Ammon's horn (tissue), 1 donor: ENCODE measurements at places on chromosomes 4 and X.

DNA sequence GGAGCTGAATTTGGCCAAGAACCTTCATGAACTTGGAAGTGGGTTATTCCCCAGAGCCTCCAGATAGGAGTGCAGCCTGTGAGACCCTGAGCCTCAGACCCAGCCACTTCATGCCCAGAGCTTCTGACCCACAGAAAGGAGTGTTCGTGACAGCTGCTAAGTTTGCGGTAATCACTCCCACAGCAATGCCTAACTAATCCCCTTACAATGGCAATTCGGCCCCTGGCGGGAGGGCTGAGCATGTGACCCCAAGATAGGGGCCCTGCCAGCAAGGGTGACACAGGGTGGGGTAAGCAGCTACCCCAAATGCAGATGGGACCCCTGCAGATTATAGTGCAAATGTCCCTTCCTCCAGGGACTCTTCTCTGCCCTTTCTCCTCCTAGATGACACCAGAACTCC is 22.5 kb downstream of the PNMA6E start:
- DNase-seq: no peak

- DNase-seq: no peak
These were observed 74.3 kb upstream of the TNIP3 start for GRCh38 chr4:121238461-121238860.

DNA sequence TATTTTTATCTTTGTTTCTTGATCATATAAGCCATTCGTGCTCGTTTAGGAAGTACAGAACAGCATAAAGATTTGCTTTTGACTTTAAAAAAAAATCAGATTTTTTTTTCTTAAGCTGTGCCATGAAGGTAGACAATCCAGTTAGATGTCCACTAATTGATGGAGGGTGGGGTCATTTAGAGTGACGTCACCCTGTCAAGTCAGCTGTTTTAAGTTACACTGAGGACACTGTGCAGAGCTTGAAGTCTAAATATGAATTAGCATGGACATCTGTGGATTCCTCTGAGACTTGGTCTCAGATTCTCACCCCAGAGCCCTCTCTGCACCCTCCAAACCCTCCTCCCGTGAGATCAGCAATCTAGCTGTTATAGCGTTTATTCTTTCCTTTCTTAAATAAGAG is 63.9 kb downstream of the ENPP6 start:
- DNase-seq: no peak

DNA sequence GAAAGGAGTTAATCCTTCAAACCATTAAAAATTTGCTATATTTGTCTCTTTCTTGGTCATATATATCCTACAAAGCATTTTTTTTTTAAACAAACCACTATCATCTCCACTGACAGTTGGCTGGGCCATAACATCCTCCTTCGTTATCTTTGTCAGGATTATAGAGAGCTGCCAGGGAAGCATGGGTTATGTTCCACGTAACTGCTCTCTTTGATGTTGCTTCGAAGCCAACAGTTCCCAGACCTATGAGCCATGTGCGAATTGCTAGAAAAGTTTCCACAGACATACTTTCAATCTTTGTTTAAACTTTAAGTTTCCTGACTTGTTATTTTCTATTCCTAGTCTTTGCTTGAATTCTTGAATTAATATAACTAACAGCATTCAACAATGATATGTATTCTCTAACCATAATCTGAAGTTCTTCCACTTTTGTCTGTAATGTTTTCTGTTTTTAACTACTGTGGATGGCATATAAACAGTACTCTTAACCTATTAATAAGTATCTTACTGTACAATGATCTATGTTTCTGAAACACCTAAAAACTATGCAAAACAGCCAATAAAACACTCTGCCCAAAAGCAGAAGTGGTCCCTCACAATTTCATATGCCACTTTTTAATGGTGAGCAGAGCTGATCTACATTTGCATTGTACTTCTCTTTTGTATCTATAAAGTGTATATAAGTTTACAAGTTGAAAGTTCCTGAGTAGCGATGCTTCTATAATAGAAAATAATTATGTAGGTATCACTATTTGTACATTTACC is 37.9 kb downstream of the EREG start:
- DNase-seq: no peak

DNA sequence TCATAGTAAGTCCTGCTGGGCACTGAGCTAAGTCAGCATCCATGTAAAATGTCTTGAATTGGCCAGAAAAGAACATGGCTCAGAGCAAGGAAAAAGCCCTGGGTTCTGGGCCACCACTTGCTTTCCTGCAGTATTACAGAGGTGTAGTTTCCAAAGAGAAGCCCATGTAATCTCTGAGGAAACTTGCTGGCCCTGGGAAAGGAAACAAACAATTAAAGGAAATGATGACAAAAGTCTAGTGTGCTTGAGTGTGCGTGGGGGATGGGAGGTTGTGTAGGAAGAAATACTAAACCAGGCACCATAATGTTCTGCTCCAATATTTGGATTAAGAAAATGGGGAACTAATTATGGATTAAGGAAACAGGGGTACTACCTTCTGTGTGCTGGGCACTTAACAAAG is 39.5 kb upstream of the SMIM10L2A start:
- DNase-seq: no peak

DNA sequence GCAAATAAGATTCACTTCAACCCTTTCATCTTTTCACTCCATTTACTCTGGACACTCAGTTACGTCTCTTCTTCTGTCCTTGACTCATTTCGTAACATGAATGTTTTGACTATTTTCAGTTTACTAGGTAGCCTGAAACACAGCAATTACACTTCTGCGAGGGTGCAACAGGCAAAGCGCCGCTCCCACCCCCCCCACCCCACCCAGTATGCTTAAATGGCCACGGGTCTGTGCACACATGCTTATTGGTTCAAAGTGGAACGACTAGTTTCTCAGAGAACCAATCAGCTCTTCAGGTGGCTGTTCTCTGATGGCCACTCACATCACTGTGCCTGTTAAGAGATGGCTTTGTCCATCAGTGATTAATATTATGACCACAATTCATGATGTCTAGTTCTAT is 3.5 kb downstream of the BEND4 start:
- no peak for DNase-seq

DNA sequence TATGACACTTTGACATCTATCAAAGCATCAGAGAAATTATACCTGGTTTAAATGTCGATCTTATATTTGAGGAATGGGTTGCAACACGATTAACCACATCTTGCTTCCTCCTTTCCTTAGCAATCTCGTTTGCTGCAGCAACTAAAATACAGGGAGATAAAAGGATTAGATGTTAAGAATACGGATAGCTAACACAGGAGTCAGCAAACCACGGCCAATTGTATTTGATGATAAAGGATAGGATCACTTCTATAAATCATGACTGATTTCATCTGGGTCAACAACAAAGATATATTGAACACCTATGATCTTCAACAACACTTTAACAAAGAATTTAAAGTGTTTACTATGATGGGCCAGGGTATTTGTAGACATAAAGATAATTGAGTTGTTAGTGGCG is 5.0 kb downstream of the MAP7D3 start:
- no peak for DNase-seq

GRCh38 chr4:91838181-91838861 is 465.4 kb upstream of the GRID2 start:
- DNase-seq: no peak

DNA sequence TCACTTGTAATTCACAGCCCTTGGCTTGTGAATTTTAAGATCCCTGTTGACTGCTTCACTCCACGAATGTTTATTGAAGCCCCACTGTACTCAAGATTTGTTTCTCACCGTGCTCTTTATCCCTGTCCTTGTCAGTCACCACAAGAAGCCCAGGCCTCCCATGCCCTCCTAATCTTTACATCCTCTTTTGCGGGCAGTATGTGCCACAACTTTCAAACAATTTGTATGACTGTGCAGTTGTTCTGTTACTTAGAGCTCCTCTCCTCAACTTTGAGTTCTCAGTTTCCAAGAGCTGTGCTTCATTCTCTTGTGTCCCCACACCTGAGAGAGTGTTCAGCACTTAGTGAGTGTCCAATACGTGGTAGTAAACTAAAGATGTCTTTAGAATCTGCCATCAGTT is 467.7 kb downstream of the NKX6-1 start:
- no peak for DNase-seq

GRCh38 chrX:97854086-97854485 is 970.4 kb downstream of the RPA4 start:
- peak; percentile 38 for DNase-seq

DNA sequence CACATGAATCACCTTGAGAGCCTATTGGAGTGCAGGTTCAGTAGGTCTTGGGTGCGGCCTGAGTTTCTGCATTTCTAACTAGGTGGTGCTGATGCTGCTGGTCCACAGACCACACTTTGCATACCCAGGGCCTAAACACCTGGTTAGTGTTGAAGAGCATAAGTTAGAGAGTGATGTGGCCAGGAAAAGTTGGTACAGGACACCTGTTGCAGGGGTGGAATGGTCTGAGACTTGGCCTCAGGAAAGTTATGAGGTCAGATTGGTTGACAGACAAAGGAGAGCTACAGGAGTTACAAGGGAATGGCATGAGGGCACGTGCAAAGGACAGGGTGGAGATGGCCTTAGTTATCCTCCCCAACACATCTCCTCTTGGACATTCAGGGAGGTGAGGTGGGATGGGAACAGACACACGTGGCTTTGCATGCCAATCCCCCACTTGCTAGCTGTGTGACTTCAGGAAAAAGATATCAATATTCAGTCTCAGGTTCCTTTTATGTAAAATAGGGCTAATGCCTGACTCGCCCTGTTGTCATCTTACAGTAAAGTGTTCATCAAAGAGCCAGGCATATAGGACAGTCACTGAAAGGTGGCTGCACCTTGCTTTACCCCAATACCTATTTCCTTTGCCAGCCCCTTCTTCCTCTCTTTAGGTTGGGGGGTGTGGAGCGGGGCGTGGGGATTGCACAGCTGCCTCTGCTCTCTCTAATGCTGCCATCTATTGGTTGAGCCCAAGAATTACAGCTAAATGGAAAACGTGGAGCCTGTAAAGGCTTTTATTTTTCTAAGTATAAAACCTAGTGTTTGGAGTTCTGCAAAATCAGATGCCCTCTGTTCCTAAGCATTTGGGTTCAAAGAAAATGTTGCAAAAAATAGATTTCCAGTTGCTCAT is 47.5 kb downstream of the ATG4A start:
- no peak for DNase-seq

DNA sequence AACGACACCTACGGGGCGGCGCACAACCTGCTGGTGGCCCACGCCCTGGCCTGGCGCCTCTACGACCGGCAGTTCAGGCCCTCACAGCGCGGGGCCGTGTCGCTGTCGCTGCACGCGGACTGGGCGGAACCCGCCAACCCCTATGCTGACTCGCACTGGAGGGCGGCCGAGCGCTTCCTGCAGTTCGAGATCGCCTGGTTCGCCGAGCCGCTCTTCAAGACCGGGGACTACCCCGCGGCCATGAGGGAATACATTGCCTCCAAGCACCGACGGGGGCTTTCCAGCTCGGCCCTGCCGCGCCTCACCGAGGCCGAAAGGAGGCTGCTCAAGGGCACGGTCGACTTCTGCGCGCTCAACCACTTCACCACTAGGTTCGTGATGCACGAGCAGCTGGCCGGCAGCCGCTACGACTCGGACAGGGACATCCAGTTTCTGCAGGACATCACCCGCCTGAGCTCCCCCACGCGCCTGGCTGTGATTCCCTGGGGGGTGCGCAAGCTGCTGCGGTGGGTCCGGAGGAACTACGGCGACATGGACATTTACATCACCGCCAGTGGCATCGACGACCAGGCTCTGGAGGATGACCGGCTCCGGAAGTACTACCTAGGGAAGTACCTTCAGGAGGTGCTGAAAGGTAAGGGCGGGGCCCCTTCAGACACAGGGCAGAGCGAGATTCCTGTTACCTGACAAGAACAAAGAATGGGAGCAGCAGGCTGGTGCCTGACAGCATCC is 11.7 kb downstream of the RPL9 start:
- DNase-seq: peak; percentile 16

DNA sequence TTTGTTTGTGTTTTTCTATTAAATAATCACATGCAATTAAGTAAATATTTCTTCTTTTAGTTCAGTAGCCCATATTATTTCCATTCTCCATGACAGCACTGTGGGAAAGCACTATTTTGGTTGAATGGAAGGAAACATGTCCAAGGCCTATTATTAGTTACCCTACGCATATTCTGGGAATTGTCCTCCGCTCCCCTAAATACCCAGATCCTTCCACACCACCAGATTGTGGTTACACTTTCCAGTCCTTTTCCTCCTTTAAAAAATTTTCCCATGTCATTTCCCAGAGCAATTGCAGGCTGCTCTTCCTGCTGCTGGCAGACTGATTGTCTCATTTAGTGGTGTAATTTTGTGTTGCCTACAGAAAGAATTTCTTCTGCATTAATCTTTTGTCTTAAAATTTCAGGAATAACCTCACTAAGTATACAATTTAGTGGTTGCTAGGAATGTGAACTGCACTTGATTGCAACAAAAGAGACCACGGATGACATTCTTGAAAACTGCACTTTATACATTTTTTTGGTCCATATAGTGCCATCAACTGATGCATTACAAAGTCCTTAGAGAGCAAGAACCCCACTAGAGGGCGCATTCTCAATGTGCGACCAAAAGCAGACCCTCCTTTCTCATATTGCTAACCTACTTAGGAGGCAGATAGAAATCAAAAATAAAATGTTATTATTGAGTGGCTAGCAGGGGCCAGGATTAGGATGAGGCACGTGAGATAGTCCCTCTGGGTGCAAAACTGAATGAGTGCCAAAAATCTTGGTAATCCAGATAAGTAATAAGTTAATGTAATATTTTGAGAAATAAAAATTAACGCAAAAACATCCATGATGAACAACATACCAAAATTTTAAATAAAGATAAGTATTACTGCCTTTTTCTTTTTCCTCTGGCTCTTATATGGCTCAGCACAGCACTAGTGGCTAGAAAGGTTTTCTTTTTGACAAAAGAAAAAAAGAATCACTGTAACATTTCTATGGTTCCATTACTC is 98.8 kb upstream of the IQCM start:
- DNase-seq: peak; percentile 7

DNA sequence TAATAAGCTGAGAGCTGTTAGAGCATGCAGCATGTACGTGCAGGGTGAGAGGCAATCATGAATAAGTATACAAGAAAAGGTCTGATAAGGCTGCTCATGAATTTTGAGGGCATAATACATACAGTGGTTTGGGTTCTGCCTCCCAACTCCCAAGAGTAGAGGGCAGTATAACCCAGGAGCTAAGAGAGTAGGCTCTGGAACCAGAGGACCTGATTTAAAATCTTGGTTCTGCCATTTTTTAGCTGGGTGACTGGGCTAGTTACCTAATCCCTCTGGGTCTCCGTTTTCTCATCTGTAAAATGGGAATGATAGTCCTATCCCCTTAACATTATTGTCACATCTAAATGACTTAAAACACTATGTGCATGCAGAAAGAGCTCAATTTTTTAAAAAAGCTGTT is 85.3 kb downstream of the LNX1 start:
- no peak for DNase-seq

- DNase-seq: no peak
These were observed 40.8 kb downstream of the ARSD start for GRCh38 chrX:2888309-2888708.

DNA sequence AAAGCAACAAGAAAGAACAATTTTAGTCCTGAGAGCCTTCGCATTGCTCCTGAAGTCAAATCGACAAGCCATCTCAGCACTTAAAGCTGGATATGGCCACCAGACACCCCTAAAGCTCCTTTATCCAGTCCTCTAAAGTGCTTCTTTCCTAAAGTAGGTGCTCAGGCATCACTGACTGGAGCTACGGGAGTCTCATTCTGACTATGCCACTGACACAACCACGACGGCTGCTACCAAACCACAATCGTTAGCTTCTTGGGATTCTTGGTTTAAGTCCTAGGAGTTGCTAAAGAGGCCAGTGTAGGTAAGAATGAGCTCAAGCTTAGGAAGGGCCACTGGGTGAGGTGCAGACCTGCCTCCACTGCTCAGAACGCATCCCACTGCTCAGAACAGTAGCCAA is 1.0 kb downstream of the SLC10A6 start:
- no peak for DNase-seq

- no peak for DNase-seq
These were observed 66.6 kb downstream of the TBC1D9 start for GRCh38 chr4:140689623-140690022.
